ENCODE measurements at places on chromosomes 5 and 9.

DNA sequence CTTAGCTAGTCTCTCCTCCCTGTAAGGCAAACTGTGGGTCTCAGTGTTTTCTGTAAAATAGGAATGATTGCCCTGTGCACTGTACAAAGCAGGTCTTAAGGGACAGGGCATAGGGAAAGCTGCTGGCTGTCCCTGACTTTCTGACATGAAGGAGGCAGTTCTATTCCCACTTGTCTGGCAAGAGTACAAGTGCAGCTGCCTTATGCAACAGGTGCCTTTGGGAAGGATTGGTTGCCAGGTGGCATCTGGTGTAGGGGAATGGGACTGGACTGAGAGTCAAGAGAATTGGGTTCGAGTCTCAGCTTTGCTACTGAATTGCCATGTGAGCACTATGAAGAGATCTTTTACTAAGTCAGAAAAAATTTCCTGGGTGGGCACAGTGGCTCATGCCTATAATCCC is 10.0 kb downstream of the BSPRY start:
- no peak for DNase-seq

GRCh38 chr5:143723159-143723558 is 88.8 kb upstream of the HMHB1 start:
- DNase-seq, result no peak

DNA sequence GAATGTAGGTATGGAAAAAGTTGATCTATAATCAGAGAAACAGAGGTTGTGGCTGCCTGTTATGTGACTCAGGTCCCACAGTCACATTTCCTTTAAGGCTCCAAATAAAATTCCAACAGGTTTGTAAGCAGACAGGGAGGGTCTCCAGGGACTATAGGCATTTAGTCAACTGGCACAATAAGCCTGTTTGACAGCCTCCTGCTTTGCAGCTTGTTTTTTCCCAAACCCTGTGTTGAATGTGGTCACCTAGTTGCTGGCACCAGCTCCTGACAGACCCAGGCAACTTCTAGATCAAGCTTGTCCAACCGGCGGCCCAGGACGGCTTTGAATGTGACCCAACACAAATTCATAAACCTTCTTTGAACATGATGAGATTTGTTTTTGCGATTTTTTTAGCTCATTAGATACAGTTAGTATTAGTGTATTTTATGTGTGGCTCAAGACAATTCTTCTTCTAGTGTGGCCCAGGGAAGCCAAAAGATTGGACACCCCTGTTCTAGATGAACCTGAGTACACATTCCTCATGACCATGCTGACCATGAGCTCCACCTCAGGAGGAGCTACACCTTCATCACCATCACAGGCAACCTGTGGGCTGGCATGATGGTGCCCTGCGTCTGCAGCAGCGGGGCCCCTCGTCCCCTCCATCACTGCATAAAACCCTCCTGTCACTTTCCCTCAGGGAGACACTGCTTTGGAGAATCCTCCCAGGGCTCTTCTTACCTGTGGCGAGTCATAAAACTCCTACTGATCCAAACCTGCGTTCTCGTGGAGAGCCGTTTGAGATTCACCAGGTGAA is 15.7 kb upstream of the GRHPR start:
- no peak for DNase-seq

- no peak for DNase-seq
These were observed 6.3 kb downstream of the SLIT3 start for GRCh38 chr5:169294621-169295020.

- DNase-seq, result no peak
These were observed 59.0 kb downstream of the ALDH7A1 start for GRCh38 chr5:126535856-126536545.

Measured in fibroblast of mammary gland (primary cell).